ENCODE measurements at places on chromosomes 12 and 14.

- DNase-seq = no peak
Measured at GRCh38 chr12:124923905-124924734, 9.7 kb upstream of the UBC start.

DNA sequence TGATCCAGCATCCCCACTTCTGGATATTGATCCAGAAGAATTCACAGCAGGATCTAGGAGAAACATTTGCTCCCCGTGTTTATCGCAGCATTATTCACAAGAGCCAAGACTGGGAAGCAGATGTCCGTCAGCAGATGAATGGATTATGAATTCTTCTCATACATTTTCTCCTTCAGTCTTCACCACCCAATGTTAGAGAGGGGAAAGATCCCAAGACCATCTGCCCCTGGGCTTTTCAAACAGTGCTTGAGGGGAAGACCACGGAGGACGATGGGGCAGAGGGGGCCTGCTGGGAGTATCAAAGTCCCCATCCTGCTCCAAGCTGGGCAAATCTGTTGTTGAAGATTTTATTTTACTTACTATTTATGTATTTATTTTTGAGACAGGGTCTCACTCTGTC is 41.1 kb downstream of the SERPINA3 start:
- no peak for DNase-seq

- DNase-seq = no peak
Measured at GRCh38 chr12:74021937-74022336, 515.7 kb upstream of the ATXN7L3B start.

- DNase-seq = no peak
Measured at GRCh38 chr14:35879654-35880249, 53.6 kb downstream of the BRMS1L start.

DNA sequence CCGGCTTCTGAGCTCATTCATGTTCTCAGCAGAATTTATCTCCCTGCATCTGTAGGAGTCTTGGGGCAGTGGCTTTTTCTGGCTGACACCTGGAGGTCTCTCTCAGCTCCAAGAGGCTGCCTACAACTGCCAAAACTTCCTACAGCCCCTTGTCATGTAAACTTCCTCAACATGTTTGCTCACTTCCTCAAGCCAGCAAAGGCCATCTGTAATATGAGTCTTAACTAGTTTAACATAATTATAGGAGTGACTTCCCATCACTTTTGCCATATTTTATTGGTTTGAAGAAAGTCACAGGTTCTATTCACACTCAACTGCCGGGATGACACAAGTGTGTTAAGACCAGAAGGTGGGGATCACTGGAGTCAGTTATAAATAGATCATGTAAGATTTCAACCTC is 194.0 kb downstream of the VRK1 start:
- DNase-seq = no peak

- no peak for DNase-seq
Measured at GRCh38 chr14:94305620-94306019, 12.6 kb upstream of the SERPINA10 start.

DNA sequence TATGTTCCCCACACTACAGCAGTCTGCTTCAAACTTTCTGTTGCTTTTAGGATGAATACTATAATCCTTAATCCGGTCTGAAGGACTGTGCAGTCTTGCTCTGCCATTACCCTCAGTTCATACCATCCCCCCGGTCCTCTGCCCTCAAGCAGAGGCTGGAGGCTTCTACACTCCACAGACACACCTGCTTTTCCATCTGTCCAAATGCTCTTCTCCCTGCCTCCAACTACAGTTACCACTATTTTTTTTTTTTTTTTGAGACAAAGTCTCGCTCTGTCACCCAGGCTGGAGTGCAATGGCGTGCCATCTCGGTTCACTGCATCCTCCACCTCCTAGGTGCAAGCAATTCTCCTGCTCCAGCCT is 19.3 kb upstream of the KCNH3 start:
- DNase-seq = no peak

- no peak for DNase-seq
Measured at GRCh38 chr14:25090256-25090655, 40.3 kb upstream of the STXBP6 start.

GRCh38 chr12:55707219-55707671 is 459 bp downstream of the ITGA7 start:
- no peak for DNase-seq

DNA sequence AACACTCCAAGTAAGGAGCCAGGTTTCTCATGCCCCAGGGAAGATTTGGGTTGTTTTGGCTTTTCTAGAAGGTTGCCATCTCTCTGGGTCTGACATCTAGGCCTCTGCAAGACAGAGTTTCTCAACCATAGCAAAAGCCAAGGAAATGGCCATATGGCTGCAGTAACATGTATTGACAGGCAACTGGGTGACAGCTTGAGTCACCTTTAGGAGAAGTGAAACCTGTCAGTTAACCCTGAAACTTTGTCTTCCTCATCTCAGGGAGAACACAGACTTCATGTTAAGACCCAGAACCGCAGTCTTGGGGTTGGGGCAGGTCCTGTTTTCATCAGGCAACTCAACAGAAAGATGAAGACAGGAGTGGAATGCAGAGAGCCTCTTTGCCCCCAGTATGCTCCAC is 46.0 kb upstream of the PLBD1 start:
- no peak for DNase-seq

DNA sequence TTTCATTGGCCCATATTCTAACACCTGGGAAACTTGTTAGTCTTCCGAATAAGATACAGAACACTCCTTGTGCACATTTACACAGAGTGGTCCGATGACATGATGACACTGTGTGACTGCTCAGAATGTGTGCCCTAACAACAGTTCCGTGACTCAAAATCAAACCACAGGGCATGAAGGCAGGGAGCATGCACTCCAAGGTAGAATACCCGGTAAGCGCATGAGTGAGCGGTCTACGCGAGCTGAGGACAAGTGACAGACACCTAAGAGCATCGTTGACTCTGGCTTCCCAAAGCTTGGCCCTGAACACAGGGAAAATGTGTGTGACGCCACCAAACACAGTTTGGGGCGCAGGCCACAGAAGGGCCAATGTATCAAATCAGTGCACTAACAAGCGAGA is 18.6 kb downstream of the CLIP1 start:
- DNase-seq = no peak

- no peak for DNase-seq
Measured at GRCh38 chr12:78566456-78566855, 298.1 kb upstream of the SYT1 start.

GRCh38 chr14:66070542-66071319 is 415.4 kb upstream of the CCDC196 start:
- DNase-seq = peak; percentile 24

DNA sequence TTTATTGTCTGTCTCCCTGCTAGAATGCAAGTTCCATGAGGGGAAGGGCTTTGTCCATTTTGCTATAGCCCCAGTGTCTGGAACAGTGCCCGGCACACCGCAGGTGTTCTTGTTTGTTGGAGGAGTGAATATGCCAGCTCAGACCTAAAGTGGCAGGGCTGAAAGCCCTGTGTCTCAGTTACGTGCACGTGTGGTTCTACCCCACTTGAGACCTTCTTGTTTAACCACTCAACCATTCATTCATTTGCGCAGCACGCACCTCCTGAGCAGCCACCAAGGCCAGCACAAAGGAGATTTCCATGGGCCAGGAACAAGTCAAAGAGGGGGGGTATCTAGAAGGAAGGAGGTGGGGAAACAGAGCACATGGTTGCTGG is 338.0 kb upstream of the FKBP4 start:
- DNase-seq = no peak

GRCh38 chr14:90491911-90492531 is 95.2 kb downstream of the CALM1 start:
- DNase-seq = no peak

Measured in stimulated activated CD8-positive, alpha-beta memory T cell treated with anti-CD3 and anti-CD28 coated beads, Interleukin-4, amount 100 ng/mL, for 4 hours (primary cell).